ENCODE measurements at places on chromosomes 7 and 10.

- DNase-seq: no peak
Measured at GRCh38 chr10:62186999-62187675, 81.5 kb downstream of the RTKN2 start.

- no peak for DNase-seq
Measured at GRCh38 chr7:128309124-128309523, 34.6 kb downstream of the RBM28 start.

DNA sequence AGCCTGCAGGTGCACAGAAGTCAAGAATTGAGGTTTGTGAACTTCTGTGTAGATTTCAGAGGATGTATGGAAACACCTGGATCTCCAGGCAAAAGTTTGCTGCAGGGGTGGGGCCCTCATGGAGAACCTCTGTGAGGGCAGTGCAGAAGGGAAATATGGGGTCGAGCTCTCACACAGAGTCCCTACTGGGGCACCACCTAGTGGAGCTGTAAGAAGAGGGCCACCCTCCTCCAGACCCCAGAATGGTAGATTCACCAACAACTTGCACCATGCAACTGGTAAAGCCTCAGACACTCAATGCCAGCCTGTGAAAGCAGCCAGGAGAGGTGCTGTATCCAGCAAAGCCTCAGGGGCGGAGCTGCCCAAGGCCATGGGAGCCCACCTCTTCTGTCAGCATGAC is 205.8 kb downstream of the CCSER2 start:
- DNase-seq: no peak

DNA sequence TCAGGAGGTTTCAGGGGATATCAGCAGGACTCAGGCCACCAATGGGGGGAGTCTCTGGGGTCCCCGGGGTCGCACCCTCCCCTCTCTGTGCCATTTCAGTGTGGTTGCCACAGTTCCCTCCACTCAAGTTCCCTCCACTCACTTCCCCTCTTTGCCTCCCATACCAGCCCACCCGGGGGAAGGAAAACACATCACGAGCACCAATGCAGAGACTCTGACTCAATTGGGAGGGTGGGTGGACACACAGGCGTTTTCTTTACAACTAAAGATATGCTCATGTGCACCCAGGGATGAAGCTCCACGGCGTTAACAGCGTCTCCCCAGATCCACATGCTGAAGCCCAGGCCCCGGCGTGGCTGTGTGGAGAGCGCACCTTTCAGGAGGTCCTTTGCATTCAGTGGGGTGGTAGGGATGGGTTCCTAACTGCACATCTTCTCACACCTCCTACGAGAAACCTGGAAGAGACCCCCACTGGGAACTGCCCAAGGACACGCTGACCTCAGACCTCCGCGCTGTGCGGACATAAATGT is 254.1 kb downstream of the ZMYND11 start:
- DNase-seq: no peak

DNA sequence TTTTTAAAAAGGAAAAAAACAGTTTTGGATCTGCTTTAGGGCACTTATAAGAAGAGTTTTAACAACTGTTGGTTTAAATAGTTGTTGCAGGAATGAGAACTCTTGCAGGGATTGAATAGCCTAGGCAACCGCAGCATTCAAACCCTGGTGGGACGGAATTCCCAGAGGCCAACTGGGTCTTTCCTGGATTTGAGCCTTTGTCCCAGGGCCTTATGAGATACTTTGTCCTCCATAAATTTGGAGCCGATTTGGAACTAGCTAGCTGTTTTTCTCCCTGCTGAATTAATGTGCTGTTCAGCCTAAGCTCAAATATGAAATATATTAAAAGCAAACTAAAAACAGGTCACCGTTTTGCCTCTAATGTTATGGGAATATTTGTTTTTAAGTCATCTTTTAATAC is 109.6 kb downstream of the LRMDA start:
- no peak for DNase-seq

- no peak for DNase-seq
Measured at GRCh38 chr7:23347682-23348180, 48.6 kb downstream of the MALSU1 start.

GRCh38 chr10:6888434-6888833 is 308.4 kb upstream of the PRKCQ start:
- no peak for DNase-seq

- DNase-seq: no peak
Measured at GRCh38 chr10:12045596-12045995, 3.0 kb upstream of the UPF2 start.

GRCh38 chr10:76432016-76433012 is 1000.9 kb downstream of the LRMDA start:
- DNase-seq: no peak

DNA sequence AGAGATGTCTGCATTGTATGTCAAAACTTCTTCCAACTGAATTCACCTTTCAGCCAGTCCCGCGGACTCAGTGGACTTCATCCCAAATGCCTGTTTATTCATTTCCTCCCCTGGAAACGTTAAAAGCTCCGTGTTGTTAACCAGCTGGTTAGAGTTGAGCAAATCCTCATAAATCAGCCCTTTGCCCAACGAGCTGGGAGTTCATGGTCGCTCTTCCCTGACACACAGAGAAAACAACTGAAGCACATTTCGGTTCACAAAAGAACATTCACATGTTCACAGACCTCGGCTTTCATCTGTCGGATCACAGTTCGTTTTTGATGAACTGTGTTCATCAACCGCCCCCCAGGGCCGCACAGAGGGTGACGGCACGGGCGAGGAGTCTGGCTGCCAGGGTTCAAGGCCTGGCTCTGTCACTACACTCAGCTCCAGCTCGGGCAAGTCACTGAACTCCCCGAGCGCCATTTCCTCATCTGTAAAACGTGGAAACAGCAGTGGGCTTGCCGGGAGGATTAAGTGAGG is 62.6 kb downstream of the GLI3 start:
- DNase-seq: no peak

DNA sequence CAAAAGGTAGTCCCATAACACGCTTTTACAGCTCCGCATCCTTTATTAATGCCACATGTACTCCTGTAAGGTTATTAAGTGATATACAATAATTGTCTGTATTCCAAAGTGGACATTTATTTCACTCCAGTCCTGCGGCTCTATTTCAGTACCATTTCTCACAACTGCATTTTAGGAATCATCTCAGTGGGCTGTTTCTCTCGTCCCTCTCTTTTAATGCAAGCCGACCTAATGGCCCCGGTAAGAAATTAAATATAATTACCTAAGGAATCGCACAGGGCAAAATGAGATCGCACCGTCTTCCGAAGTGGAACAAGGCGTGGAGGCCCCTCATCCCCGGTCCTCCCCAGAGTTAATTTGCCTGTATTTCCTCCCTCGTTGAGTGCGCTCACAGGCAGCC is 216.5 kb downstream of the RAB11FIP2 start:
- no peak for DNase-seq

- DNase-seq: no peak
Measured at GRCh38 chr7:100191775-100192174, 14.1 kb downstream of the STAG3 start.

DNA sequence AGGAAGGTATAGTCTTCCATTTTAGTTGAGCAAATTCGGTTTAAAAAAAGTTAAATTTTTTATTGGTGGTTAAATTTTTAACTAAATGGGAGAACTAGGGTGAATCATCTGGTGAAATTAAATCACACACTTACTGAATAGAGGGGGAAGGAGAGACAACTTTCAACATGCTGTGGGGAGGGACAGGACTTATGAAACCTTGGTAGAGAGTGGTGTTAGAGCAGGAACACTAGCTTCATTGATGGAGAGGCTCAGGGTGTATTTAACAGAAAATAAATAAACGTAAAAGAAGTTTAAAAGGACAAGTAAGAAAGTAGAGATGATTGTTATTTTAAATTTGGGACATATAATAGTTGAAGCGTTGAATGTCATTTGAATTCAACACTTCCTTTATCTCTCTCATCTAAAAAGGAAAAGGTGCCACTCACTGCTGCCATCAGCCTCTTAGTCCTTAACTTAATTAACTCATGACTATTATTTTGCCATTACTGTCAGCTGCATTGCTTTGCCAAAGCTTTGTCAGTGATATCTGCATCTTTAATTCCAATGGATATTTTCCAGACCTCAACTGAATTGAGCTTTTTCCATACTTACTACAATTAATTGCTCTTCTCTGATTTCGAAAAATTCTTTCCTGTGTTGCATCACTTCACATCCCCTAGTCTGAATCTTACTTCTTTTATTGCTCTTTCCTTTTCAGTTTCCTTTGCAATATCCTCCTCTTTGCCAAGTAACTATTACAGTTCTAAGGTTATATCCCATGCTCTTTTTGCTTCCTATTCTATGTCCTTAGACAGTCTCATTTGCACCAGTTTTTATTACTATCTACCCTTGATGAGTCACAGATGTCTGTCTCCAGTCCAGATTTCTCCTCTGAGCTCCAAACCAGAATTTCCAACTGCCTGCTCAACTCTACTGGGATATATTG is 71.7 kb downstream of the GNAT3 start:
- DNase-seq: no peak

GRCh38 chr10:45144326-45145070 is 143.8 kb downstream of the ZNF22 start:
- no peak for DNase-seq

- DNase-seq: no peak
Measured at GRCh38 chr7:29839302-29839701, 33.0 kb downstream of the WIPF3 start.

- no peak for DNase-seq
Measured at GRCh38 chr10:126421756-126422256, 33.5 kb upstream of the ADAM12 start.

GRCh38 chr10:109593682-109594081 is 329.6 kb downstream of the XPNPEP1 start:
- no peak for DNase-seq

DNA sequence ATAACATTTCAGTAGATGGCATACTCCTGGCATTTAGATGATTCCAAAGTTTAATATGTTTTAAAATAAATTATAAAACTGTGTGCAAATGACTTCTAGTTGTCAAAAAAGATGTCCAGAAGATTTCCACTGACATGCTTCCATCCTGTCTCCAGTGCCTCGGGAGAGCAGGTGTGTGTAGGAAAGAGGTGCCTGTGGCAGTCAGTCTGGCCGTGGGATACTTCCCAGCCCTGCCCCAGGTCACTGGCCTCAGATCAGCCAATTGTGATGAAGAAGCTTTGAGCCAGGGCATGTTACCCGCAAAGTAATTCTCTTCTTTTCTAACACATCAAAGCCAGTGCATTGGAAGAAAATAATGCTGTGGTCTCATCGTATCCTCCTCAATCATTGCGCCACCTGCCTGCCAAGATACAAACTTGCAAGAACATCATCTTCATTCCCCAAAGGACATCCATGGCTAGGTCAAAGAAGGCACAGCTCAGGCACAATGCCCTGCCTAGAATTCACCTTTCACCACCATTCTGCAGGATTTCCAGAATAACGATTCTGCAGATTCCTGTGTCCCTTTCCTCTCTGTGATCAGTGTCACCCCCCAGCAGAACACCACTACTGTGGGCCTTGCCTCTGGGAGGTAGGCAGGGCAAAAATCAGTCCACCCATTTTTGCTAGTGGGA is 6.3 kb upstream of the KCNMA1 start:
- DNase-seq: no peak

- DNase-seq: no peak
Measured at GRCh38 chr10:103592186-103593021, 98.9 kb downstream of the NEURL1 start.

DNA sequence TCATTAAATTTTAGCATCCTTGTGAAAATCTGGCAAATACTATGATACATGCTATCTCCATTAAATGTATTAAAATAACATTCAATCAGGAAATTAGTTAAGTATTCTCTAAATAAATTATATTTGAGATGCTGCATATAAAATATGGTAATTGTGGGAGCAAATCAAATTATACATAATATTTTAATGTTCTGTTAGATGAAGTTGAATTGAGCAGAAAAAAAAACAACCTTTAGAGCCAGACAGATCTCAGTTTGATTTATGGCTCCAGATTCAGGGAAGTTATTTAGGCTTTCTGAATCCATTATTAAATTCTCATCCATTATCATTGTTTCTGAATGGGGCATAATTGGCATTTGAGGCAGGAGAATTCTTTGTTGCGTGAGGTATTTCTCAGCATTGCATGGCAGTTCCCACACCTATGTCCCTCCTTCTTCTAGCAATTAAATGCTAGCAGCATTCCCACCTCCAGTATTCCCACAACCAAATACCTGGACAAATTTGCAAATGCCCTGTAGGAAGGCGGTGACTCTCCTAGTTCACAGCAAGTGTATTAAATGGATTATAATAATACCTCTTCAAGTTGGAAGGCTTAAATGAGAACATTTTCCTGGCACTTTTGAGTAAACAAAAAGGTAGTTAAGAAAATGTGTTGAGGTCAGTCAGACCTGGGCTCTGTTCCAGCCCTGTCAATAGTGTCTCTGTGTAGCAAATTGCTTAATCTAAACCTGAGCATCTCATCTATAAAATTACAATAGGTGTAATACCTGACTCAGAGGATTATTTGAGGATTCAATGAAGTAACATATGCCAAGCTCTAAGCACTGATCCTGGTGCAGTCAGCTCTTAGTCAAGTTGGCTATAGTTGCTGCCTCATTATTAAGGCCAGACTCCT is 108.9 kb downstream of the RNLS start:
- no peak for DNase-seq

GRCh38 chr10:50512743-50513416 is 110.9 kb downstream of the SGMS1 start:
- no peak for DNase-seq

GRCh38 chr7:157863176-157863575 is 526.4 kb downstream of the DNAJB6 start:
- no peak for DNase-seq

GRCh38 chr10:113285305-113285704 is 267.5 kb upstream of the HABP2 start:
- DNase-seq: no peak

- no peak for DNase-seq
Measured at GRCh38 chr7:21850531-21851285, 95.0 kb downstream of the CDCA7L start.

GRCh38 chr7:24916463-24917040 is 63.4 kb downstream of the OSBPL3 start:
- no peak for DNase-seq

DNA sequence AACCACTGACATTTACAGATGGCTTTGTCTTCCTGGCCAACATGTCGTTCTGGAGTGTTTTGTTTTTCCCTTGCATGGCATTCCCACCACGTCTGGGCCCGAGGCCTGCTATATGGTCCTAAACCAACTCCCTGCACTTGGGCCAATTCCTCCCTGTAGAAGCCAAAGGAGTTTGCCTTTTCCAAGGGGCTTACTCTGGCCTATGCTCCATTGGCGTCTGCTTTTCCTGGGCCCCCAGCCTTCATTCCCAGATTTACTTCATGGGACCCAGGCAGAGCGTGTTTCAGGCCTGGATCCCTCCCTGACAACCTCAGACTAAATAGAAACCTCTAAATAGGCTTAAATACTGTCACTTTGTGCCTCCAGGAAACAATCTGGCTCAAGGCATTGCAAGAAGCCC is 60.7 kb downstream of the MINDY4 start:
- DNase-seq: no peak

DNA sequence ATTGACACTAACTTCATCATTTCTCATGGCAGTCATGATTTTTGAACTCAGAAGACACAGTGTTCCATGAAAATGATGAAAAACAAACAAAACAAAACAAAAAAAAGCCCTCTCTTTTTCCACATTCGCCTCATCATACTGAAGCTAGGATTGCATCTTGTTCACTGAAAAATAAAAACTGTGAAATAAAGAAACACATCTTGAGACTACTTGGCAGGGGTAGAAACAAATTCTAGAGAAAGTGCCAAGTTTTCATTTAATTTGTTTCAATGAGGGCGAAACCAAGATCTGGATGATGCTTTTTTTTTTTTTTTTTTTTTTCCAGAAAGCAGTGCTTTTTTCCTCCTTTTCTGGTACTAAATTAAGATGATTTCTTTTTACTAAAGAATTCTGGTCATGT is 350.4 kb upstream of the ETV1 start:
- DNase-seq: no peak

All from stimulated activated CD8-positive, alpha-beta memory T cell treated with anti-CD3 and anti-CD28 coated beads, Interleukin-4, amount 100 ng/mL, for 4 hours (primary cell).